ENCODE measurements at places on chromosomes 12 and 14. TPM values are rescaled to one million over a fixed set of nuclear protein-coding genes. Genes with fewer than 3 reads are reported as not detected.

GRCh38 chr12:111818340-111818739 lies 23.7 kb upstream of the MAPKAPK5 start:
- no peak for DNase-seq

The CBX5 gene
- 49.1 TPM for total RNA-seq

GRCh38 chr14:105224845-105225570 lies 23.3 kb upstream of the BTBD6 start:
- DNase-seq: no peak

The USP44 gene
- total RNA-seq: 0.21 TPM

- DNase-seq: no peak
Observed at GRCh38 chr14:104323551-104324175, 185.3 kb downstream of the KIF26A start.

DNA sequence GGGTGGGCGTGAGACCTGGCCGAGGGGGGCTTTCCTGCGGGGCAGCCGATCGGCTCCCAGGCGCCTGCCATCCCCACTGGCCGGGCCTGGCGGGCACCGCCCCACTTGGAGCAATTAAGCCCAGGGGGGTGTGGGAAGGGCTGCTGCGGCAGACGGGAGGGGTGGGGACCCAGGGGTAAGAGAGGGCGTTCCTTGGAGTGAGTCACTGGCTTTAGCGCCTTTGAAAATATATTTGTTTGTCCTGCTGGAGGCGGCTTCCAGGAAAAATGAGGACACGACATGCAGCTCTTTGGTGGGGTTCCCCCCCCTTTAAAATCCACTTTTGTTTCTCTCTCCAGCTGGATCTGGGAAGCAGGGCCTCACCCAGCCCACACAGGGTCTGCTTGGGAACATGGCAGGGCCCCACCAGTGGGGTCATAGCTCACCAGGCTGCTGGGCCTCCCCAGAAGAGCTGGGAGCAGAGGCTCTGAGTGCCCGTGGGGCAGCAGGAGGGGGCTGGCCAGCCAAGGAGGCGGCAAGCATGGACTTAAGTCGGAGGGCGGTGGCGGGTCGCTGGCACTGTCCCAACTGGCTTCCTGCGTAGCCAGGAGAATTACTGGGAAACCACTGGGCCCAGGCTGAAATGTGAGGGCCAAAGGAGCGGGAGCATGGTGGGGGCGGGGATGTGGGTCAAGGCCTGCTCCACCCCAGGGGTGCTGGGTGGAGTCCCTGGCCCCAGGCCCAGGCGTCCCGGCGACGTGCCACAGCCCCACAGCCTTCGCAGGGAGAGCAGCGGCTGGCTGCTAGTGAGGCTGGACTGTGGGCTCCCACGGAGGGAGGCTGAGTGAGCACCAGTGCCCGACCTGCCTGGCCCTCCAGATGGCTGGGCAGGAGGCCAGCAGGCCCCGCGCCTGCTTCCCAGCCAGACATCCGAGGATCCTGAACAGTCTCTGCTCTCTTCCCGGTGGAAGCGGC lies 128.0 kb downstream of the RFLNA start:
- DNase-seq: no peak

DNA sequence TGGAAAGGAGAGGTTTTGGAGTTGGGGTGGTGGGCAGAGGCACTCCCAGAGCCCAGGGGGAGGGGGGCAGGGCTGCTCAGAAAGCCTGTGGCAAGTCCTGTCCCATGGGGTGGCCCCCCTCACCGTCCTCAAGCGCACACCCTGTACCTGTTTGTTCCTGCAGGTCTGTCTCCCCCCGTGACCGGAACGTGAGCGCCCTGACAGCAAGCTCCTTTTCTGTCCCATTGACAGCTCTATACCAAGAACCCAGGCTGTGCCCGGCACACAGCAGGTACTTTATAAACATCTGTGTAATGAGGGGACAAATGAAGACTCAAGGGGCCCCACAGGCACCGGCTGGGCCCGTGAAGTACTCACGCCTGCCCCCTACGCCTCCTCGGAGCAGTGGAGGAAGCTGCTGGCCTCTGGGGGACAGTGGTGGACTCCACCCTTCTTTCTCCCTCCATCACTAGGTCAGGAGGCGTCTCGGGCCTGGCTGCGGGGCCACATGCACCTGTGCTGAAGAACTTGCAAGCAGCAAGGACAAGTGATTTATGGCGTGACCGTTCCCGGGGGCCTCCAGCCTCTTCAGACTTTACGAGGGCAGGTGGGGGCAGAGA lies 65.8 kb downstream of the GALNT9 start:
- no peak for DNase-seq

GRCh38 chr12:53069621-53070410 lies 9.4 kb downstream of the SPRYD3 start:
- DNase-seq: no peak

The KIF5A gene
- 0.29 TPM for total RNA-seq

GRCh38 chr14:98912655-98913054 lies 359.3 kb downstream of the BCL11B start:
- DNase-seq: no peak

The PLEKHD1 gene
- not detected for total RNA-seq

The GLRX5 gene
- total RNA-seq: 49.2 TPM

DNA sequence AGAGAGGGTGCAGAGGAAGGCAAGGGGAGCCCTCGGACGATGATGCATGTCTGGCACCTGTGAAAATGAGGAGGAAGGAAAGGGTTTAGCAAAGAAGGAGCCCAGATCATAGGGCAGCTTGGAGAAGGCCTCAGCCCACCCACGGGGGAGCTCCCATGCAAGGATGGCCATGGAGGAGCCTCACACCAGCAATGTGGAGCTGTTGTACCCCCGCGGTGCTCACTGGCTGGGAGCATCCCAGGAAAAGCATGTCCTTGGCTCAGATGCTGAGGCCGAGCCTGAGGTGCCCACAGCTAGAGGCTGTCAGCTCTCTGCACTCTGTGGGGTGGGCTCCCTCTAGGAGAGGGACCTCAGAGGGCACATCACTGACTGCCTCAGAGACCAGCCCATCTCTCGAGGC lies 622.6 kb downstream of the AACS start:
- no peak for DNase-seq

The DCAF5 gene
- 18.4 TPM for total RNA-seq

The TAS2R10 gene
- total RNA-seq: 0.13 TPM

- peak; percentile 56 for DNase-seq
Observed at GRCh38 chr14:21894003-21894897, 220.6 kb upstream of the OR4E1 start.

Measured in SK-MEL-5 (cell line).